GM12891 (cell line): ENCODE measurements at places on chromosomes 7 and 10.

DNA sequence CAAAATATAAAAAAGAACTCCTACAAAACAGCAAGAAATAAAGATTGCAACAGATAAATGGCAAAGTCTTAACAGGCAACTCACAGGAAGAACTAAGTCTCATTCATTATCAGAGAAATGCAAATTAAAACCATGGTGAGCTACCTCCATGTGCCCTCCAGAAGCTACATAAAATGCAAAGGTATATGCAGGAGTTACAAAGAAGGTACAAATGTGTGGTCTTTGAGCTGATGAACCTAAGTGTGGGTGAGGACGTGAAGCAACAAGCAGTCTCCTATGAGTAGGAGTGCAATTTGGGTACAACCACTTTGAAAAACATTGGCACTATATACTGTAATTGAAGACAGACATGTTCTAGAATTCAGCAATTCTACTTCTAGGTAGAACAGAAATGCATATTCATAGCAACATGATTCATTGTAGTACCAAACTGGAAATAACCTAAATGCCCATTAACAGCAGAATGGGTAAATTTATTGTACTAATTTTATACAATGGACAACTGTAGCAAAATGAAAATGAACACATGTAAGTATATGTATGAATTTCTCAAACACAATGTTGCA is 61.6 kb upstream of the KCNMA1 start:
- no peak for DNase-seq

DNA sequence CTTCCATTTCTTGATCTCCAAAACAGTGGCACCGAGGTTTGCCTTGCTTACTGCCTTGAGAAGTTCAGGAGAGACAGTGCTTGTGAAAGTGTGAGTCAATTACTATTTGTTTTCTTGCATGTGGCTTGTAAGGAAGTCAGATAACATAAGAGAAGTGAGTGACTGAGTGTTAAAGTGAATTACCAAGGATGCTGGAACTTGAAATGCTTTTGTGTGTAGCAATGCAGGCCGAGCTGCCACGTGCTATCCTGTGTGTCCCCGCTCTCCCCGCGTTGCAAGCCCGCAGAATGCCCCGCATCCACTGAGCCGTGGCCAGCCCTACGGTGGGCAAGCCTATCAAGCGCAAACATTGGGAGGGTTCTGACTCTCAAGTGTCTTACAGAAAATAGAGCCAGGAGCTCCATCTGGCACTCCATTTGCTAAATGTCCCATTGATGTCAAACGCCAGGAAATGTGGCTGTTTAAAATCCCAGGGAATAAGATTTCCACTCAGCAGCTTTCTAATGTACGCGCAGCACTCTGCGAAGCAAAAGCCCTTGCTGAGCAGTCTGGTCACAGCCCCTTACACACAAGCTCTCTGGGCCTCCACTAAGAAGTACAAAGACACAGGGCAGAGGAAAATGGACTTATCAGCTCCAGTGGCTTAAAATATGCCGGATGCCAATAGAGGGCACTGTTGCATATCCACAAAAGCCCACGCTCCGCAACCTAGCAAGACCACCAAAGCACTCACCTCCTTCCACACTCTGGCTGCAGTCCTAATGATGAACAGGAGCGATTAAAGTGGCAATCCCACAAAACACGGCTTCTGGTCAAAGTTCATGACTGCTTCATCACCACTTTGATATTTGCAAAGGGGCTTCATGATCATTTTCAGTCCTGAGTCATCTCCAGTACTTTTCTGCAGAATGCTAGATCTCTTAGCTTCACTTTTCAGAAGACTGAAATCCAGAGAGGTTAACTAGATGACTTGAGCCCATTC is 158.0 kb upstream of the ITGB1 start:
- no peak for DNase-seq

GRCh38 chr10:12844811-12845483 is 156.6 kb downstream of the CCDC3 start:
- no peak for DNase-seq

GRCh38 chr10:14532473-14533251 is 201.9 kb upstream of the FRMD4A start:
- DNase-seq: no peak

DNA sequence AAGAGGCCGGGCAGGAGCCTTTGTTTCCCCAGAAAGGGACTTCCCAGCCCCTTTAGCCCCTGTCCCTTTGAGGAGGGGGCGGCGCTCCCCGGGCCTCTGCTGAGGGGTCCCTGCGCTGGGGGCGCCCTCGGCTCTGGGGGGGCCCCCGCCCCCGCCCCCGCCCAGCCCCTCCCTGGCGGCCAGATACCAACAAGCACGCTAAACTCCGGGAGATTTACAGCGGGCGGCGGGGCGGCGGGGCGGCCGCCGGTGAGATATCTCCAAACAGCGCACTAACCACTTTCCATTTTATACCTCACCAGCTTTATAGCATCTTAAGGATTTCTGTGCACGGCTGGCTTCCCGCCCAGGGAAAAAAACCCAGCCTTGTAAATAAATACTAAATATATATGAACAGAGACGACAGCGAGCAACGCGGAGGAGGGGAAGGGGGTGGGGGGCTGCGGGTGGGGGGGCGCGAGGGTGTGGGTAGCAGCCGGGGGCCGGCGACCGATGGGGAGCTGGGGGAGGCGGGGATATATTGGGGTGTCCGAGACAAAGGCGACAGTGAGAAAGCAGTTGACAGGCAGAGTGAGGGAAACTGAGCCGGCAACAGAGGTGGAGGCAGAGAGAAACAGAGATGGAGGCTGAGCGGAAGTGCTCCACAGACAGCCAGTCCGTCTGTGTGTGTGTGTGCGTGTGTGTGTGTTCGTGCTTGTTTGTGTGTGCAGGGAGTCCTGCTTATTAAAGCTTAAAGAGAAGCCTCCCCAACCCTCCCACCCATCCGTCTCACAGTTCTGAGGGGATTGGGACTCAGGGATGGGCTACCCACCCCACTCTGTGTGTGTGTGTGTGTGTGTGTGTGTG is 85.8 kb downstream of the HIF1AN start:
- DNase-seq: no peak
